ENCODE measurements at places on chromosomes 12 and 14. TPM values are rescaled to one million over a fixed set of nuclear protein-coding genes. Genes with fewer than 3 reads are reported as not detected.

- DNase-seq = no peak
These were observed 316.4 kb downstream of the ZFP36L1 start for GRCh38 chr14:68476212-68477109.

Gene PRR4
- not detected for total RNA-seq

GRCh38 chr12:95859344-95859816 lies 628 bp downstream of the SNRPF start:
- DNase-seq = no peak

DNA sequence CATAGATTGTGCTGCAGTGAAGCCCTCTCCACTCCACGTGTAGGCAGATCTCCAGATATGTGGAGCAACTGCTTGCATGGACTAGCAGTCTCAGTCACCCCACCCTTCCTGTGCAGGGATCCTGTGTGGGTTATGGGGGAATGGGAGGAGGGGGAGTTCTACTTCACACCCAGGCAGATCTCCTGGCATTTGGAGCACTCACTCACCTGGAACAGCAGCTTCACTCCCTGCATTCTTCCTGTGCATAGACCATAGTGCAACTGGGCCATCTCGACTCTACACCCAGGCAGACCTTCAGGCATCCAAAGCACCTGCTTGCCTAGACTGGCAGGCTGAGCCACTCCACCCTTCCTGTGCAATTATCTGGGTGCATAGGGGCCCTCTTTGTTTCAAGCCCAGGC lies 96.0 kb upstream of the PCED1B start:
- no peak for DNase-seq

GRCh38 chr12:68163560-68164081 lies 4.1 kb upstream of the IFNG start:
- no peak for DNase-seq

GRCh38 chr12:71393625-71394024 lies 46.0 kb upstream of the LGR5 start:
- DNase-seq = no peak

DNA sequence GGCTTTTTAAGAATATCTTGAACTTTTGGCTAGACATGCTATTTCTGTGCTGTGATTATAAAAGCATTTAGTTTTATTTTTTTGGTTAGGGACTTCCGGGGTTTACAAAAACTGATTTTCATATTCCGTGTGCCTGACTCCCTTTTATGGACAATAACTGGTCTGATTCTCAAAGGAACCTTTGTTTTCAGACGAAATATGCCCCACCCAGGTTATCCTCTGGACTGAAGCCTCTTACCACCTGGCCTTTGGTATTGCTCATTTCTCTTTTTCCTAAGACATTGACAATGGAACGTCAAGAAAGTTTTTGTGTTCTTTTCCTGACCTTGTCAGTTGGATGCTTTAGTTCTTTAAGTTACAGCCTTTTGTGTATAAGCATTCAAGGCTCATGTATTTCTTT lies 10.8 kb downstream of the TIGAR start:
- no peak for DNase-seq

DNA sequence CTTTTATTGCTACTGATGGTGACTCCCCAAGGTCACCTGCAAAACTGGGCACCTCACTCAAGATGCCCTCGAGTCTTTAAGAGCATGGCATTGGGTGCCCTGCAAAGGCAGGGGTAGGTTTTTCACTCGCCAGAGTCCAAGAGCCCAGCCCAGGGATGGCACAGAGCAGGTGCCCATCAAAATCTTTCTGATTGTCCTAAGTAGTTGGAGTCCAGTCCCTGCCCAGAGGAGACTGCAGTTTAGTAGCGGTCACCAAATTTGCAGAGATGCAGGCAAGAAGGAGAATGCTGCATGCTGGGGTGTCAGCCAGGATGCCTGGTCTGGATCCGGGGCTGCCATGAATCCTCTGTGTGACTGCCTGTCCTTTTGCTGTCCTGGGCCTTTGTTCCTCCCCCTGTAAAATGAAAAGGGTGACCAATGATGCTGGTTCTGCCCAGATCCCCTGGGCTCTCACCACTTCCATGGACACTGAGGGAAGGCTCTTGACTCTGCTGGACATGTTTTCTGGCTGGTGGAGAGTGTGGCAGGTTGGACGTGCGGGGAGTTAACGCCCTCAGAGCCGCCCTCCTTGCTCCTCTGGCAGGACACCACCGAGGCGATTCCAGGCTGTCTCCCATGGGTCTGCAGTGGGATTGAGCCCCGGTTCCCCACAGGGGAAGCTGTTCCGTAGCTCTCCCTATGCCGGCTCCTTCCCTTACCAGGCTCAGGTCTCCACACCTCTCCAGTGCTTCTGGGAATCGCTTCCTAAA lies 41.3 kb downstream of the DLK1 start:
- no peak for DNase-seq

GRCh38 chr14:68039593-68039992 lies 220.0 kb downstream of the RAD51B start:
- DNase-seq = no peak

DNA sequence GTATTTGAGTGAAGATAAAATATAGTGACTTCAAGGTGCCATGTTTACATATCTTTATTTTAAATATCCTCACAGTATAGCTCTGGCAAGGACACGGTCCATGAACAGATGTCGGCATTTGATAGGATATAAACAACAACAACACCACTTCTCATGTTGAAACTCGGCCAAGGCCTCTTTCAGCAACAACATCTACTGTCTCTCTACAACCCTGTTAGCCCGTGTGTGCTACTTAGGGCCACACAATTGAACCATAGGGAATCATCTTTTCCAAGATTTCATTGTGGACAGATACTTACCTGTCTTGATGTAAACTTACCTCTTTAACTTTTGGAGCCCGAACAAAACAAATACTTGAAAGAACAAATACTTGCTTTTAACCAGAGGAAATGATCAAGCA lies 168.7 kb upstream of the SSTR1 start:
- no peak for DNase-seq

Gene INSM2
- total RNA-seq = not detected

Gene FAM90A1
- not detected for total RNA-seq

Gene SPATS2
- 7.2 TPM for total RNA-seq

Gene EEF1AKMT3
- 1.7 TPM for total RNA-seq

Gene SLC38A6
- 8.5 TPM for total RNA-seq

Gene SPTB
- total RNA-seq = not detected

GRCh38 chr14:101215266-101215665 lies 311.7 kb upstream of the RTL1 start:
- no peak for DNase-seq

GRCh38 chr14:97328743-97329142 lies 531.6 kb downstream of the VRK1 start:
- DNase-seq = no peak

DNA sequence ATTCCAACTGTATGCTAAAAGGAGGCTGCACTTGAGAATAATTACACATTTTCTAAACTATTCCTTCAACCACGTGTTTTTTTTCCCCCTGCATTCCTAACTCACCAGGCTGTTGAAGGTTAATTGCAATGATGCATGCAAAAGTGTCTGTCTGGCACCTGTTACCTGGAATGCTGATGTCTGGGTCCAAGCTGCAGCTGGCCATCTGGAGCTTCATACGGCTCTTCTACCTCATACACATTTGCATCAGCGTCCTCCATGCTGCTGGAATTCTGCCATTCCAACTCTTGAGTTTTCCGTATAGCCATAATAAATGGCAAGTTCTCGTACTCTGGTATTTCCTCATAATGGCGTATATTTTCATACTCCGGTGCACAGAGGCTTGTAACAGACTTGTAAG lies 8.6 kb downstream of the FGD6 start:
- no peak for DNase-seq

Gene MYH6
- total RNA-seq = not detected

Gene KERA
- not detected for total RNA-seq

DNA sequence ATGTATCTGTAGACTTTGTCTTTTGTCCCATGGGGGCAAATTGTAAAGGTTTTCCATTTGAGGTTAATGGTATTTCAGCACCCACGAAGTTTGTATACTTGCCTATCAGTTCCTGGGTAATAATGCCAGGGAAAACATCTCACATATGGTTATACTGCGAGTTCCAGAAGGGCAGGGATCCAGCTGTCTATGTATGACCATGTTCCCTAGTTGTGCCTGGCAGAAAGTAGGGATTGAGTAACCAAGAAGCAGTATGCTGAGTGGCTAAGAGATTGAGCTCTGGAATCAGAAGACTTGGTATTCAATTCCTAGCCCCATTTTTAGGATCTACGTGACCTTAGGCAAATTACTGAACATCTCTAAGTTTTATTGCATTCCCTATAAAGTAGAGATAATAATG lies 173.2 kb upstream of the PWP1 start:
- no peak for DNase-seq

Gene ETNK1
- 23.3 TPM for total RNA-seq

Gene PIP4K2C
- 20.1 TPM for total RNA-seq

DNA sequence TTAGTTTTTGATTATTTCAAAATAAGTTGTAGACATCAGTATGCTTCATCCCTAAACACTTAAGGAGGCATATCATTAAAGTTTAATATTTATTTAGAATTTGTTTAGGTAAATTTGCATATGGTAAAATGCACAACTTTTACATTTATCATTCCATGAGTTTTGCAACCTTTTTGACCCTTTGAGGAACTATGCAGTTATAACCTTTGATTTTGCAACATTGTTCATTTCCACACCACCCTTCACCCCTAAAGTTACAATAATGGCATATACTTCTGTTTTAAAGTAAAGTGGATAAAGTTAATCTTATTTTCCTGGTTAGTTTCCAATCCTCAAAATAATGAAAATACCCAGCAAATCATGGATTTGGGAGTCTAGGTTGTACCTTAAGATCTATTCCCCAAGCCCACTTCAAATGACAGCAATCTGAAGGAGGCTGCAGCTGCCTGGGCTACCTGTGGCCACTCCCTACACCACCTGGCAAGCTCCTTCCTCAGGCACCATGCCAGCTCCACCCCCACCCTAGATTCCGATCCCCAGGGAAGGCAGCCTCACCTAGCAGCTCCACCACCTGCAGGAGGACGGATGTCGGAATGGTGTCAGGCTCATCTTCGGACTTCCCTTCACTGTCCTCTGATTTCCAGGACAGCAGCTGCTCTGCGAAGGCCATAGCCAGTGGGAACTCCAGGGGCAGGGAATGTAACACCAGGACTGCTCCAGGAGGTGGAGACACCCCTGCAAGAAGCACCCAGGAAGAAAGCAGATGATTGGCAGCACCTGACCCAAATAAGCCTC lies 65.1 kb downstream of the TRAFD1 start:
- no peak for DNase-seq

DNA sequence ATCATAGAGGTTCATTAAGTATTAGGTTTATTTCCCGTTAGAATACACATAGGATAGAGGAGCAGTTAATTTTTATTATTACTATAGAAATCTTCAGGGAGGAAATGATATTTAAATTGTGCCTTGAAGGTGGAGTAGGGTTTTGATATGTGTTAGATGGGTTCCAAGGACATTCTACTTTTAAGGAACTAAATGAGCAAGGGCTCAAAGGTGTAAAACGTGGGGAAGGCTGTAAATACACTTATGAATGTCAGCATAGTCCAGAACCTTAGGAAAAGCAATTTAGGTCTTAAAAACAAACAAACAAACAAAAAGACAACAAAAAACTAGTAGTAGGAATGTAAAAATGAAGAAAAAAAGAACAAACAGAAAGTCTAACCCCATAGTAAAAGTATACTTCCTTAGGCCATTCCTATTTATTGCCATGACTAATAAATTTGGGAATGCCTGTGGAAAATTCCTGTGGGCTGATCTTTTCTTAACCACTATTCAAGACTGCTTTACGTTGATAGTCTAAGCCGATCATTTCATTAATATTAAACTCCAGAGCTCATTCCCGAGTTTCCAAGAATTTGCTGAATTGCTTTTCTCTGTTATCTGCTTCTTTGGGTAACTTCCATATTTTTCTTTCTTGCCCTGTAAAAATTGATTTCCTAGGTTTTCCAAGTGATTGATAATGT lies 180.3 kb downstream of the RAD51B start:
- no peak for DNase-seq

Gene RACGAP1
- 2.2 TPM for total RNA-seq

DNA sequence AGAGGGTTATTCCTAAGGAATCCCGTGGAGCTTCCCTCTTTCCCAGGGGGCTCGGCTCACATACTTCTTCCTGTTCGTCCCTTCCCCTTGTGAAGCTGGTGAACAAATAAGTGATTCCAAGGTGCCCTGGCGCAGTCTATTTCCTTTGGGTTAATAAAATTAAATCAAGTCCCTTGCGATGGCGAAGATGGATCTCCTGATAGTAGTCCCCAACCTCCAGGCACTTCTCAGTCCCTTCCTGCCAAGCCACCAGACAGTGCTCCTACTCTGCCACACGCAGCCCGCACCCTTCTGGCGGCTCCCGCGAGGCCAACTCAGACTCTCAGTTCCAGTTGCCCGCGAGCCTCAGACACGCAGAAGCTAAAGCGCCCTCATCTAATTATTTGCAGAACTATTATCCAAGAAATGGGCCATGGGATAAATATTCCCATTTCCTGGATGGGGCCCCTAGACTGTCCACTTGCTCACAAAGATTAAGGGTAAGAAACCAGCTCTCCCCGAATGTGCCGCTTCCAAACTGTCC lies 2.4 kb upstream of the SIX6 start:
- no peak for DNase-seq

GRCh38 chr14:46490238-46490685 lies 161.3 kb downstream of the RPL10L start:
- no peak for DNase-seq

- no peak for DNase-seq
These were observed 21.4 kb upstream of the NCOR2 start for GRCh38 chr12:124588751-124589267.

Gene SLC25A47
- not detected for total RNA-seq

GRCh38 chr12:79326222-79326621 lies 364.5 kb downstream of the PAWR start:
- no peak for DNase-seq

- DNase-seq = no peak
These were observed 83.2 kb downstream of the ITPK1 start for GRCh38 chr14:93032421-93032936.

DNA sequence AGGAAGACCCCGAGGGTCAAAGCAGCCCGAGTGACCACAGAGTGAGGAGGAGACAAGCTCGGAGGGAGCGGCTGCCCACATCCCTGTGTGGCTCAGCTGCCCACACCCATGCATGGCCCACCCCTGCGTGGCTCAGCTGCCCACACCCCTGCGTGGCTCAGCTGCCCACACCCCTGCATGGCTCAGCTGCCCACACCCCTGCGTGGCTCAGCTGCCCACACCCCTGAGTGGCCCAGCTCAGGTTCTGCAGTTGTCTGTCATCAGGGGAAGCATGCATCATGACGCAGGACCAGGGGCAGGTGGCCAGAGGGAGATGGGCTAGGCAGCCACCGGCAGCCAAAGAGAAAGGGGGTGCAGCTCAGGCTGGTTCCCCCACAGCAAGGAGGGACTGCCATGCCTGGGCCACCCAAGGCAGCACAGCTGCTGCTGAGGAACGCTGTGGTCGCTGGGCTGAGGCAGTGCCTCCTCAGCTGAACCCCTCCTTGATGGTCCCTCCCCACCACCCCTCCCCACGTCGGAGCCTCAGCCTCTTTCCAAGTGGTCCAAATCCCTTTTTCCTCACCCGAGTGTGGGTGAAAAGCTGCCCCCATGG lies 33.3 kb upstream of the NUDT14 start:
- no peak for DNase-seq

GRCh38 chr14:95289323-95290010 lies 30.2 kb downstream of the CLMN start:
- no peak for DNase-seq

All from CD8-positive, alpha-beta T cell (primary cell).